ENCODE measurements at places on chromosomes 2 and 18. TPM values are rescaled to one million over a fixed set of nuclear protein-coding genes. Genes with fewer than 3 reads are reported as not detected.

- H3K27me3 ChIP-seq, result no peaks in the 10 kb centered on the region
- no peak overlapping the region for H3K27ac ChIP-seq
- H3K4me1 ChIP-seq, result no peaks in the 10 kb centered on the region
- DNase-seq, result no peak
Measured at GRCh38 chr2:139876321-139876720, 1096.1 kb upstream of the NXPH2 start.

GRCh38 chr2:176683618-176684111 lies 414.4 kb downstream of the MTX2 start:
- DNase-seq, result no peak
- no peak overlapping the region for H3K4me3 ChIP-seq

DNA sequence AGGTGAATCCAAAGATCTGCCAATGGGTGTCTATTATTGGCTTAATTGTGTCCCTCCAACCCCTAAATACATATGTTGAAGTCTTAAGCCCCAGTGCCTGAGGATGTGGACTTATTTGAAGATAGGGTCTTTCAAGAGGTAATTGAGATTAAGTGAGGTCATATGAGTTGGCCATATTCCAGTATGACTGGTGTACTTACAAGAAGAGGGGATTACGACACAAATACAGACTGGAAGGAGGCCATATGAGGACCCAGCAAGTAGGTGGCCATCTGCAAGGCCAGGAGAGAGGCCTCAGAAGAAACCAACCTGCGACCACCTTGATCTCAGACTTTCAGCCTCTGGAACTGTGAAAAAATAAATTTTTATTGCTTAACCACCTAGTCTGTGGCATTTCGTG lies 121.1 kb upstream of the FN1 start:
- no peak overlapping the region for H3K4me3 ChIP-seq
- H3K4me1 ChIP-seq, result no peaks in the 10 kb centered on the region
- DNase-seq, result no peak
- no peaks in the 10 kb centered on the region for H3K36me3 ChIP-seq
- H3K27me3 ChIP-seq, result no peaks in the 10 kb centered on the region
- H3K27ac ChIP-seq, result no peak overlapping the region

DNA sequence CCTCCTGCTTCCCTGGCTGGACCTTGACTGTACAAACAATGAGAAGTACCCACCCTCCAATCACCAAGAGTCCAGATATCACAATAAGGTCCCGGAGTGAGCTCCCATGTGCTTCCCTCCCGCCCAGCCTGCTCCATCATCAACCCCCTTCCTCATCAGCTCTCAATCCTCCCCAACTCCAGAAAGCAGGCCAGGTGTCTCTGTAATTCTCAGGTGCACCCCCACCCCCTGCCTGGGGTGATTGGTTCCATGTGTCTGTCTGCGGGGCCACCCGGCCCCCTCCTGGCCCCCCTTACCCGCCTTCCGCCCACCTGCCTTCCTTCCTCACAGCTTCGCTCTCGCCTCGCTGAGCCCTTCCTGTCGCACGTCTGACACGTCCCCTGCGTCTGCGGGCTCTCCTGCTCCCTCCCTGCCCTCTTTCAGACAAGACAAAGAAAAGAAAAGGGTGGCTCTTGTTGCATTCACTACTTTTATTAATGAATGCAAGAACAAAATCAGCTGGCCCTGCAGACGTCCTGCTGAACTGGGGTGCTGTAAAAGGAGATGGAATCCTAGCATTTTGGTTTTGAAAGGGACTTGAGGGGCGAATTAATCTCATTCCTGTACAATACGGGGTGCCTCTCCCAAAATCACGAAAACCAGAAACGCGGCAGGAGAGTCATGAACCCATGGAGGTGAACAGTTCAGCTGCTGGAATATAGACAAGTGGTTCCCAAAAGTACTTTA lies 26.5 kb upstream of the IGFBP2 start:
- no peak overlapping the region for H3K4me3 ChIP-seq
- DNase-seq, result no peak
- no peaks in the 10 kb centered on the region for H3K36me3 ChIP-seq
- no peaks in the 10 kb centered on the region for H3K27me3 ChIP-seq
- no peaks in the 10 kb centered on the region for H3K4me1 ChIP-seq
- H3K27ac ChIP-seq, result no peak overlapping the region

GRCh38 chr2:27967076-27967475 lies 76.5 kb downstream of the BABAM2 start:
- peaks cover 17% of the 10 kb centered on the region for H3K4me1 ChIP-seq
- DNase-seq, result no peak
- no peaks in the 10 kb centered on the region for H3K36me3 ChIP-seq
- no peaks in the 10 kb centered on the region for H3K27me3 ChIP-seq

DNA sequence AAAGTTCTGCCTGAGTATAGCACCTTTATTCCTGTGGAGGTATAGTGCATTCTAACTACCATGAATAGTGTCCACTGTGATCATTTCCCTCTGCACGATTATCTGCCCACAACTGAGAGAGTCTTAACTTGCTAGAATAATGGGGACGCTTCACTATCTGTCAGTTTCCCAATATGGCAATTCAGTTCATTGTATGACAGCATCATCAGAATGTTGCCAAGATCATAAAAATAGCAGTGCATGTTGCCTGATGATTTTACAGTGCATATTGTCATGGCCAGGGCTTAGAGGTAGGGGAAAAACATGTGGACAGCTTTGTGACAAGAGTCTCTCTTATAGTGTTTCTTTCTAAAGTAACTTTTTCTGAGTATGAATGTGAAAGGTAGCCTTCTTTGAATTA lies 6.1 kb downstream of the RASGRP3 start:
- no peak overlapping the region for H3K4me3 ChIP-seq
- H3K27me3 ChIP-seq, result no peaks in the 10 kb centered on the region
- DNase-seq, result no peak
- no peaks in the 10 kb centered on the region for H3K4me1 ChIP-seq
- H3K27ac ChIP-seq, result no peak overlapping the region
- H3K36me3 ChIP-seq, result no peaks in the 10 kb centered on the region

GRCh38 chr18:54191352-54191751 lies 33.1 kb downstream of the MBD2 start:
- no peaks in the 10 kb centered on the region for H3K27me3 ChIP-seq
- H3K36me3 ChIP-seq, result no peaks in the 10 kb centered on the region
- H3K4me3 ChIP-seq, result no peak overlapping the region
- DNase-seq, result no peak

- no peak for DNase-seq
- no peaks in the 10 kb centered on the region for H3K27me3 ChIP-seq
Measured at GRCh38 chr18:6746386-6746960, 17.0 kb downstream of the ARHGAP28 start.

- no peaks in the 10 kb centered on the region for H3K4me1 ChIP-seq
- no peak overlapping the region for H3K27ac ChIP-seq
- H3K4me3 ChIP-seq, result no peak overlapping the region
Measured at GRCh38 chr18:11310476-11311086, 161.2 kb upstream of the PIEZO2 start.

- no peaks in the 10 kb centered on the region for H3K36me3 ChIP-seq
- no peak overlapping the region for H3K4me3 ChIP-seq
- no peaks in the 10 kb centered on the region for H3K4me1 ChIP-seq
- no peak overlapping the region for H3K27ac ChIP-seq
- DNase-seq, result peak; percentile 35
Measured at GRCh38 chr2:2057125-2057721, 273.9 kb downstream of the MYT1L start.

- H3K4me1 ChIP-seq, result no peaks in the 10 kb centered on the region
- H3K27me3 ChIP-seq, result no peaks in the 10 kb centered on the region
- H3K4me3 ChIP-seq, result no peak overlapping the region
- H3K36me3 ChIP-seq, result no peaks in the 10 kb centered on the region
Measured at GRCh38 chr2:33512112-33512511, 35.7 kb downstream of the RASGRP3 start.

SP140 gene
- total RNA-seq, result 0.43 TPM

All from right lobe of liver (tissue), 6 donors.